Stimulated activated naive B cell treated with anti-CD40 and anti-IgM and Interleukin-4, amounts not matched to agents 10 μg/mL and 1 μg/mL and 100 μg/mL, for 72 hours (primary cell): ENCODE measurements at places on chromosomes 1 and 21.

DNA sequence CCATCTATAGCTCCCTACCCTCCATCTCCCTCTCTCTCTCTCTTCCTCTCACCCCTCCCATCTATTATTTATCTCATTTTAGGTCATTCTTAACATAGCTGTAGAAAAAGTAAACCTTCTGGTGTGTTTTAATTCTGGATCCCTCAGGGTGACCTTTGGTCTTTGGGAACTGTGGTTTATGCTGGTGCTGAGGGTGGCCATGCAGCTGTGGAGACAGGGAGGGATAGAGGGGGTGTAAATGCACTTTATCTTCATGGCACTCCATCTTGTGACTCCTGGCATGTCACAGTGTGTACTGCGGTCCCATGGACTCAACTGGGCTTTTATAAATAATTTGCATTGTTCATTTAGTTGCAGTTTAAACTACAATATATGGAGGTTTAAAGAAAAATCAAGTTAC lies 50.2 kb upstream of the RUNX1 start:
- no peak for DNase-seq

GRCh38 chr21:38355992-38356781 lies 99.4 kb downstream of the KCNJ15 start:
- peak; percentile 56 for DNase-seq

- DNase-seq, result no peak
These were observed 932 bp downstream of the RPF1 start for GRCh38 chr1:84479998-84480397.

- DNase-seq, result peak; percentile 40
These were observed 29.3 kb downstream of the NUP133 start for GRCh38 chr1:229478852-229479251.

DNA sequence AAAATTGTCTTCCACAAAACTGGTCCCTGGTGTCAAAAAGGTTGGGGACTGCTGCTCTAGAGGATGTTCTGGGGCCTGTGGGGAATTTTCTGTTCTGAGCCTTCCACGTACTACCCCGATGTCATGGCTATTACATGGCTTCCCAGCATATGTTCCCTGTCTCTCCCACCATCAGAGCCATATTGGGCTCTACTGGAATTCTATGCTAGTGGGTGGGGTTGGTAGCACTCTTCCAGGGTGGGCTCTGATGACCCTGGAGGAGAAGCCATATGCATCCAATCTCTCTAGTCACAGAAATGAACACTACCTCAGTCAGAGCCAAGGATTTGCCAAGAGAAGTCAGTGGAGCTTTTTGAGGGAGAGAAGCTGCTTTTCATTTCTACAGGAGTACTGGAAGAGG lies 47.9 kb downstream of the SRRM1 start:
- no peak for DNase-seq

DNA sequence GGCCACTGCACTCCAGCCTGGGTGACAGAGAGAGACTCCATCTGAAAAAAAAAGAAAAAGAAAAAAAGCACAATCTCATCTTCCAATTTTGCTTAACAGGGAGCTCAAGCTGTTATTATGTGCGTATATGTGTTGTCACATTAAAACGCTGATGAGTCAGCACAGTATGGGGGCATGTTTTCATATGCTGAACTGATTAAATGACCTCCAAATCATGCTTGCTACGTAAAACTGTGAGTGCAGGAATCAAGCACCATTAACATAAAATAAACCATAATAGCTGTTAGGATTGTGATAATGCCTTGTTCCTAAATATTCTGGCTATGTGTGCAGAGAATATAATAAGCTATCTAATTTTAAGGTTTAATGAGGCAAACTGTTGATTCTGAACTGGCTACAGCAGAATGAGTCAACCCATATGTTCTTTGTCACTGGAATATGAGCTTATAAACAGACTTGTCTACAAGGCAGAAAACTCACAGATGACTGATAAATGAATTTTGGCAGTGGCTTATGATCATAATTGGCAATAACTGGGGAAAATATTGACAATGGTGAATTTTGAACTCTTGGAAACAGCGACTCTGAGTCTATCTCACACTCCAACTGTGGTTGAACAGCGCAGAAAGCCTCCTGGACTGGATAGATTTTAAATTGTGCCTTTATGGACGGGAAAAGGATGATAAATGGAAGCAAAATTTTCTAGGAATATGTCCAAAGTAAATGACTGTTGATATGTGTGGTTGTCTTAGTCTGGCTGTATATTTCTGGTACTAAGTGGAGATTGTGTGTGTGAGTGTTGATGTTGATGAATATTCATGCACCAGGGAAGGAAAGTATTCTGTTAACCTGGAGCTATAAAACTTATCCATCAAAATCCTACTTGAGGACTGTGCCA lies 75.5 kb downstream of the VCAM1 start:
- DNase-seq, result no peak

- DNase-seq, result no peak
These were observed 69.4 kb upstream of the ACTRT2 start for GRCh38 chr1:2951856-2952255.

GRCh38 chr21:44710294-44710665 lies 1.1 kb downstream of the TSPEAR start:
- no peak for DNase-seq

DNA sequence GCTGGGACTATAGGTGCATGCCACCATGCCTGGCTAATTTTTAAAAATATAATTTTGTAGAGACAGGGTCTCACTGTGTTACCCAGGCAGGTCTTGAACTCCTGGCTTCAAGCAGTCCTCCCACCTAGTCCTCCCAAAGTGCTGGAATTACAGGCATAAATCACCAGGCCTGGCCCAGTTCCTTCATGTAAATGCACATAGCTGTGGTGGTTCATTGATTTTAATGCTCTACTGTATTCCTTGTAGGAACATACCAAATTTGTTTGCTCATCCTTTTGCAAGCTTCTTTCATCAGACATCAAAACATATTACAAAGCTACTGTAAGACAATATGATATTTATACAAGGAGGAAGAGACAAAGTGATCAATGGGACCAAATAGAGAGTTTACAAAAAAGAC lies 237.5 kb upstream of the ESRRG start:
- DNase-seq, result no peak

DNA sequence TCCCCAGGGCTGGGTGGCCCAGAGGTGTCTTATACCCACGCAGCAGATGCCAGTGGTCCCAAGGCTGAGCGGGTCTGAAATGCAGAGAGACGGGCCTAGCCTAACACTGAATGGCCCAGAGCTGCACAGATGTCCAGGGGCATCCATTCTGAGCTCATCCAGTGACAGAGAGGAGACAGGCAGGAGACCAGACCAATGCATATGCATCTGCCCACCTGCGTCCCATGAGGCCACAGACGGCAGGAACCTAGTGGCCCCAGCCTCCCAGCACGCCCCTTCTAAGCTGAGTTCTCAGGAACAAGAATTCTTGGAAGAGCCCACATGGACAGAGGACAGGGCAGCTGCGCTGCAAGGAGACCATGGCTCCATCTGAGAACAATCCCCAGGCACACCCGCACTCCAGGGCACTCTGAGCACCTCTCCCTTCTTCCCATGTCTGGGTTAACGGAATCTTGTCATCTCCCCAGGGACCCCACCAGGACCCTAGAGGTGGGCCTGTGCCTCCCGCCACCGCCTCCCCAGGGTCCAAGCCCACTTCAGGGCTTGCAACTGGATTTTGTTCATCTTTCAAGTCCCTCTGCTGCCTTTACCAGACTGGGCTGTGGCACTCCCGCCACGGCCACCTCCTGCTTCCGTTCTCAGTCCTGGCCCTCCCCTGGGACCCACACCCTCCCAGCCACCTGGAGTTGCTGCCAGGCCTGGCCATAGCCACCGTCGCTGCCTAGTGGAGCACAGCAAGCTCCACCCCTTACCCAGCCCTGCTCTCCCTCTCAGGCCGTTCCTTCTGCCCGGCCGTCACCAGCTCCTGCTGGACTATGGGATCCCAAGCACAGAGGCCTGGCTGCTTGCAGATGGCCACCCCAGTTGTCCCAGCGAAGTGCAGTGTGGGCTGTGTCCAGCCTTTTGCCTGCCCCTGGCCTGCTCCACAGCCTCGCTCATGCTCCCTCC lies 3.3 kb downstream of the WNT3A start:
- no peak for DNase-seq

DNA sequence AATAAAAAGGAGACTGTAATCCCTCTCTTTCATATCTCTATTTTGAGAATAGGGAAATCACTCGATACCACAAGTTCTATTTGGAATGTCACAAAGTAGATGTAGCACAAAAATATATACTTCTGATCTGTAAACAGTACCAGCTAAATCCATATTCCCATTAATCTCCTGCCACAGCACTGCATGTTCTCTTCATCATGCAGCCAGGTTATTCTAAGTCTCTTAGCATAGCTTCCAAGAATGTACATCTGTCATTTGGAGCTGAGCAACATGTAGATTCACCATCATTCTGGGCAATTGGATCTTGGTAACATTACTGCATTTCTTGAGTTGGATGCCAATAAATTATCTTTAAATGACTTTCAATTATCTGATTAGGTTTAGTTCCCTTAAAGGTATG lies 1874.5 kb downstream of the MRPL39 start:
- DNase-seq, result no peak

GRCh38 chr1:180614730-180615129 lies 17.1 kb upstream of the XPR1 start:
- no peak for DNase-seq

- no peak for DNase-seq
These were observed 94.2 kb downstream of the PRKAB2 start for GRCh38 chr1:147077936-147078605.

DNA sequence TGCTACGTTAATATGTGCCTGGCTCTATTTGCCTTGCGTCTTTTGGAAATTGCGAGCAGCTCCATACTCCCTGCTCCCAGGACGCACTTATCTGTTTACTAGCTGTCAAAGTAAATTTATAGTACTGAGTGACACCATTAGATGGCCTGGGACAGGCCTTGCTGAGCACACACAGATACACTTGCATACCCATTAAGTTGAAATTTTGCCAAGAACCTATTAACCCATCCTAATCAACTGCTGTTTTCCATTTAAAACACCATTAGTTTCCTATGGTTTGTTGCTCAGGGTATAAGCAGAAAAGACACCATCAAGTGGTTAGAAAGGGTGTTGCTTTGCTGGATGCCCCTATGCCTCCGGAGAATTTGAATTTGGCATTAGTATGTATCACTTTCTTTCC lies 187.3 kb downstream of the SLC44A5 start:
- DNase-seq, result no peak
